HuH-7.5 (cell line): ENCODE measurements at places on chromosomes 5 and 9.

GRCh38 chr5:6525910-6526309, 77.3 kb downstream of the UBE2QL1 start:
- peak; percentile 37 for DNase-seq

- DNase-seq = no peak
Measured at GRCh38 chr5:122707796-122708195, 67.1 kb upstream of the SNX2 start.

DNA sequence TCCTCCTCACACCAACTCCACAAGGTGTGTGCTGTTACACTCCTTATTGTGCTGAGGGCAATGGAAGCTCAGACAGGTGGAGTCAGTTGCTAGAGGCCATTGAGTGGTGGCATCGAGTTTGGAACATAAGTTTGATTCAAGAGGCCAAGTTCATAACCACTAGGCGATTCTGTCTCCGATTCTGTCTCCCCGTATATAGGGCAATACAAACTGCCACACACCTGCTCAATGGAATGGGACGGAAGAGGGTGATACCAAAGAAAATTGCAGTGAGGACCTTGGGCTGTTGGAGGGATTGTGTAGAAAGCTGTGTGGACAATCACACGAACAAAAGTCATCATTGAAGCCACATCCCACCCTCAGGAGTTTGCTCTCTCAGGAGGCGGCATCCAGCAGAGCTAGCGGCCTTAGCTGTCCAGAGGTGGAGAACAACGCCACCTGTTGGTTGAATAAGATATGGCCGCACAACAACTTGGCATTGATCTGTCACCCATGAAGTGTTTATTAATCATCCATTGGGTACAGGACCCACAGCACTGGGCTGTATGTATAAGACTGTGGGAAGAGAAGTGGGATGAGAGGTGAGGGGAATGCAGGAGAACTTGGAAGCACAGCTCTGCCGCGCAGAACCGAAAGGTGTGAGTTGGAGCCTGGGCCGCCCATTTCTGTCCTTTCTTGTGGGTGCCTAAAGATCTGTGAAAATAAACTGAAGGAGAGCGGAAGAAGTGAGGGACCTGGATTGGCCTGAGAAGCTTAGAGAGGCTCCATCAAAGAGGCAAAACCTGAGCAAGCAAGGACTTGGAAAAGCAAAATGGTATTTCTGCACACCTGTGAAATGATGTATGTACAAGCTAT, 16.1 kb upstream of the NEUROG1 start:
- peak; percentile 71 for DNase-seq

DNA sequence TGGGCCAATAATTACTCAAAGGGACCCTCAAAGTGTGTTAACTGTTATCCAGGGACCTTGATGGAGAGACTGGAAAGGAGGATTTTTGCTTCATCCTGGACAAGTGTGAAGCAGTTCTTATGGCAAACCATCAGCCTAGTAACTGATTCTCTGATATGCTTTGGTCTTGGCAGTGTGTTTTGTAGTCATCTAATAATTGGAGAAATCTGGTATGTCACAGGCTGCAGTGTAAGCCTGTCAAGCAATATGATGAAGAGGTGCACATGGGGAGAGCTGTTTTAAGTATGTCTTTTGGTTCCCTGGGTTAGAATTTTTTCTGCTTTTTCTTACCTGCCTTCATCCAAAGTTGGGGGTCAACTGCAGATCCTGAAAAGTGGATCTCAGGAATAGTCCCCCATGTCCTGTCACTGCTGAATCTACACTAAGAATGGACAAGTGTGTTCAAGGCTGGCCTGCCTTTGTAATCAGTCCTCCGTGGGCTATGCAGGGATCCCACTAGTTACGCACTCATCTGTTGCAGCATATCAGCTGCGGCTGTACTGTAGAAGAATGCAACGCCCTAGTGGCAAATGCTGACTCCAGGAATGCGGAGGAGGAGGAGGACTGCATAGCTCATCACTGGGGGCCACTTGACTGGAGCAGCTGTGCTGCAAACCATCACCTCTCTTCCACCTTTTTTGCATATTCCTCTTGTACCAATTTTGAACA, 1.9 kb downstream of the SPTAN1 start:
- peak; percentile 75 for DNase-seq

GRCh38 chr5:18771097-18771610, 1136.9 kb downstream of the TAF11L14 start:
- DNase-seq = no peak

DNA sequence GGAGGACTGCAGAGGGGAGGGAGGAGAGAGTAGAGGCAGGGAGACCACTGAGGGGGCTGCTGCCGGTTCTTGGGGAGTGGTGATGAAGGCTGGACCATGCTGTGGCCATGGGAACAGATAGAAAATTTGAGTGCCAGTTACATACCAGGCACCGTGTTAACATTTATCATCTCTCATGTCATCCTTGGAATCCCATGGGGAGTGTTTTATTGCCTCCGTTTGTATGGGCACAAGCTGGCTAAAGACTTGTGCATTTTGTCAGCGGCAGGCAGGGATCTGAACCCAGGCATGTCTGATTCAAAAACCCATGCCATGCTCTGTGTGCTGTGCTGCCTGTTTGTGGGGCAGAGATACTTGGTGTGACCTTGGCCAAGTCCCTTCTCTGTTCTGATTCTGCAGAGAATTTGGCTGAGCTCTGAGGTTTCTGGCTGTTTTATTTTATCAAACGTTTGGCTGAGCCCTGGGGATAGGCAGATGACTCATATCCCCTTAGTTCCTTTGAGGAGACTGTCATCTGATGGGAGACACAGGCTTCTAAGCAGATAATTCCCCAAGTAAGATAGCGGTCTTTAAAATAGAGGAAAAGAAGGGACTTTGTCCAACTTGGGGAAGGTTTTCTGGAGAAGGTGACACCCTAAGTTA, 22.2 kb downstream of the COL27A1 start:
- no peak for DNase-seq

DNA sequence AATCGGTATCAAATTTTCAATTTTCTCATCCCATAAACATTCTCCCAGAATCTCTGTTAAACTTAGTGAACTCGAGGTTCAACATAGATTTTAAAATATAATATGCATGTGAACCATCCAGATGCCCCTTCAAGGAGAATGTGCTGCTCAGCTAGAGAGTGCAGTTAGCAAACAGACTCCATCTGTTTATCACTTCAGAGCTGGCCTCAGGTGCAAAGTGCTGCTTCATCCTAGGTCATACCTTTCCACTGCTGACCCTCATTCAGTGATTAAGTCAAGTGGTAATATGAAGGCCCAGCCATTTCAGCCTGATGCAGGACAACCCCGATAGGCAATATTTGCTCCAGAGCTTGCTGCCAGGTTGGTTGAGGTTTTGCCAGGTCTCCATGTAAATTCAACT, 339.0 kb upstream of the POU5F2 start:
- DNase-seq = no peak

- no peak for DNase-seq
Measured at GRCh38 chr9:131889437-131890251, 149.8 kb upstream of the RAPGEF1 start.

GRCh38 chr5:36751886-36752285, 124.7 kb upstream of the NIPBL start:
- no peak for DNase-seq

GRCh38 chr5:107424491-107424890, 246.2 kb downstream of the EFNA5 start:
- no peak for DNase-seq

- DNase-seq = no peak
Measured at GRCh38 chr5:174844971-174845370, 120.6 kb downstream of the MSX2 start.

DNA sequence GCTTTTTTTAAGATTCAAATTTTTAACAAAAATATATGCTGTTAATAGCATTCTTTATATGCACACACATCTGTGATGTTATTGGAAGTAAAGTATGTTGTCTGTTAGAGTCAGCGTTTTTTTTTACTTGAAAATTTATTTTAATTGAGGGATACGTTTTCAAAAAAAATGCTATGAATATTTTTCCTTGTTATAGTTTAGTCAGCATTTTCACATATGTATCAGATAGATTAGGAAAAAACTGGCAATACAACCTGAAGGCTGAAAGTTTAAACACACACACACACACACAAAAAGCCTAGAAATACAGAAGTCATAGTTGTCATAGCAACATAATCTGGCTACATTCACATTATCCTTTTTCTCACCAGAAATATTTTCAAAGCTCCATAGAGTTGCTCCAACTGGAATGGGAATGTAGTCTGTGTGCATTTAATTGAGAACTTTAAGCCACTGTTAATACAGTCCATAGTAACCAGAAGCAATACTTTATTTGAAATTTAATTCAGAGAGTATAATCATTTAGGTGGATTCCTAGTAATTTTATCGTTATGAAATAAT, 116.6 kb downstream of the CDH12 start:
- DNase-seq = no peak

GRCh38 chr9:111023128-111023527, 15.1 kb downstream of the LPAR1 start:
- no peak for DNase-seq

- no peak for DNase-seq
Measured at GRCh38 chr5:179375236-179375685, 30.0 kb upstream of the ADAMTS2 start.

DNA sequence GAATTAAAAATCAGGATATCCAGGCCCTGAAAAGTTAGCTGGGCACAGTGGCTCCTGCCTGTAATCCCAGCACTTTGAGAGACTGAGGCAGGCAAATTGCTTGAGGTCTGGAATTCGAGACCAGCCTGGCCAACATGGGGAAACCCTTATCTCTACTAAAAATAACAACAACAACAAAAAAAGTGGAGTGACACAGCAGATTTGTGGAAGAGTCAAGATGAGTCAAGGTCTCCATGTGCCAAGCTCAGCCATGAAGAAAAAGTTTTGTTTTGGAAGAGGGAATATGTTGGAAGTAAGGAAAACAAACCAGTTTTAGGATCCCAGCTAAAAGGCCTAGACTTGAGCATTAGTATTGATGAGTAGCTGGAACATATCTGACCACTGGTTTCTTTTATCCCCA, 14.7 kb downstream of the LRRC70 start:
- no peak for DNase-seq

- peak; percentile 40 for DNase-seq
Measured at GRCh38 chr5:141992349-141992963, 20.4 kb downstream of the GNPDA1 start.

- DNase-seq = no peak
Measured at GRCh38 chr5:160657622-160658458, 194.2 kb downstream of the ATP10B start.

DNA sequence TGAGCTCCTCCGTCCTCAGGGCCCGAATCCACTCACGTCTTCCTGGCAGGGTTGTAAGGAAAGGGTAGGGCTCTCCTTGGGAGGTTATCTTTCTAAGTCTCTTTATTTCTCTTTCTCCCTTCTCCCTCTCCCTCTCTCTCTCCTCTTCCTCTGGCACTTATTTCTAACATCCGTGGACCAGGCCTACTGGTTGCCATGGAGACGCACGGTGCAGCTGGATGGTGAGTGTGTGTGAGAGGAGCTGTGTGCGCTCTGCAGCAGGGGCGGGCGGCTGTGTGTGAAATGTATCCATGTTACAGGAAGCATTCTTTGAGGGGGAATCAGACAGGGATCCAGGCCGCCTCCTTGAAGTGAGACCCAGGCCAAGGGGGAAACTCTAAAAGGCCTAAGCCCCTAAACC, 32.2 kb downstream of the PCDH1 start:
- no peak for DNase-seq

- DNase-seq = no peak
Measured at GRCh38 chr5:68217528-68217927, 2.0 kb downstream of the PIK3R1 start.

- DNase-seq = no peak
Measured at GRCh38 chr9:87334366-87334765, 163.3 kb upstream of the DAPK1 start.

DNA sequence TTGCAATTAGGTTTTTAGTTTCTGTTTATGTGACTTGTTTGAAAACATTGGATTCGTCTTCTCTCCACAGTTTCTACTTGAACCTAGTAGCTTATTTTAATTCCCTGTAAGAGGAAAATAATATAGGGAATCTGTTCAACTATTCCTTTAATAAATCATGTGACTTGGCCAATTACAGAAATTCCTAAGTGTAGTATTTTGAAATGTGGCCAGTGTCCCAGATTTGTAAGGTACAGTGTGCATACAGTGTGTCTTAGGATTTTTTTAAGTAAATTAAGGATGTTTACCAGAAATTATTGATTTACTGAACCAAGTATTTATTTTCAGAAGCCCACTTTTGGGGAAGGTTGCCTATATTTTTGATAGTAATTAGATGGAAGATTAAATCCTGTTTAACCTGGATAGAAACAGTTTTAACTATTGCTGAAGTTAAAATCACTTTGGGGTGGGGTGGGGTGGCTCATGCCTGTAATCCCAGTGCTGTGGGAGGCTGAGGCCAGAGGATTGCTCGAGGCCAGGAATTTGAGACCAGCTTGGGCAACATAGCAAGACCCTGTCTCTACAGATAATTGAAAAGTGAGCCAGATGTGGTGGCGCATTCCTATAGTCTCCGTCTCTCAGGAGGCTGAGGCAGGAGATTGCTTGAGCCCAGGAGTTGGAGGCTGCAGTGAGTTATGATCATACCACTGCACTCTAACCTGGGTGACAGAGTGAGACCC, 36.9 kb downstream of the G3BP1 start:
- DNase-seq = no peak

DNA sequence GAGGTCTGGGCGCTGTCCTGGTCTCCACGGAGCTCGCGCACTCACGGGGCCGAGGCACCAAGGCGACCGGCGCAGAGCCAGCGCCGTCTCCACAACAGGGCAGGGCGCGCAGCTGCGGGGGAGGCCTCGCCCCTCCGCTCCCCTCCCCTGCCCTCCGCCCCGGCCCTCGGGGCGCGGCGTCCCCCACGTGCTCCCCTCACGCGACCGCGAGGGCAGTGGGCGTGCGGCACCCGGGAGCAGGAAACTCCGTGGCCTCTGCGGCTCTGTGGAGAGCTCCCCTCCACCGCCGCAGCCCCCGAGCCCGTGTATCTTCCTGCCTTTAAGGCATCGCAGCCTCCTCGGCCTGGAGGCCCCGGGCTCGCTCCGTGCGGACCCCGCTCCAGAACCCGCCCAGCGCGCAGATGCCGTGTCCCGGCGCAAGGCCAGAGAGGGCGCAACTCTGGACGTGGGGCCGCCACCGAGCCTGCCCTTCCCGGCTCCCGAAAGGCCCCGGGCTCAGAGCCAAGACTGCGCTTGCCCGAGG, 708 bp upstream of the TUBB4B start:
- no peak for DNase-seq

GRCh38 chr9:129907201-129907600, 71.9 kb downstream of the USP20 start:
- no peak for DNase-seq

DNA sequence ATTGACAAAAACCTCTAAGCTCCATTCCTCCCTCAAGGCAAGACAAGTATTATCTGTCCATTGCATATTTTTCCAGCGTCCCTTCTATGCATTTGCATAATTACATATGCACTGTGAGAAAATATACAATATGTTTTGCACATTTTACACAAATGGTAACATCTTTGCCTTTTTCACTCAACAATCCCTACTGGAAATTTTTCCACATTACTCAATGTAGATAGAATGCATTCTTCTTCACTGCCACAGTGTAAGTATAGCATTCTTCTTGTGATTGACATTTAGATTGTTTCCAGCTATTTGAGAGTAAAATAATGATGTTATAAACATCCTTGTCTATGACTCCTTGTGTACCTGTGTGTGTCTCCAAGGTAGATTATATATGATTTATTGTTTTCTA, 205.0 kb downstream of the SLIT3 start:
- DNase-seq = no peak

GRCh38 chr5:147949711-147950573, 43.6 kb upstream of the C5orf46 start:
- peak; percentile 23 for DNase-seq
